RKO (cell line): ENCODE measurements at places on chromosomes 16 and 17.

- DNase-seq, result no peak
These were observed 549.1 kb downstream of the WWOX start for GRCh38 chr16:78648517-78648916.

GRCh38 chr17:17765359-17766076 is 71.3 kb downstream of the SREBF1 start:
- no peak for DNase-seq

DNA sequence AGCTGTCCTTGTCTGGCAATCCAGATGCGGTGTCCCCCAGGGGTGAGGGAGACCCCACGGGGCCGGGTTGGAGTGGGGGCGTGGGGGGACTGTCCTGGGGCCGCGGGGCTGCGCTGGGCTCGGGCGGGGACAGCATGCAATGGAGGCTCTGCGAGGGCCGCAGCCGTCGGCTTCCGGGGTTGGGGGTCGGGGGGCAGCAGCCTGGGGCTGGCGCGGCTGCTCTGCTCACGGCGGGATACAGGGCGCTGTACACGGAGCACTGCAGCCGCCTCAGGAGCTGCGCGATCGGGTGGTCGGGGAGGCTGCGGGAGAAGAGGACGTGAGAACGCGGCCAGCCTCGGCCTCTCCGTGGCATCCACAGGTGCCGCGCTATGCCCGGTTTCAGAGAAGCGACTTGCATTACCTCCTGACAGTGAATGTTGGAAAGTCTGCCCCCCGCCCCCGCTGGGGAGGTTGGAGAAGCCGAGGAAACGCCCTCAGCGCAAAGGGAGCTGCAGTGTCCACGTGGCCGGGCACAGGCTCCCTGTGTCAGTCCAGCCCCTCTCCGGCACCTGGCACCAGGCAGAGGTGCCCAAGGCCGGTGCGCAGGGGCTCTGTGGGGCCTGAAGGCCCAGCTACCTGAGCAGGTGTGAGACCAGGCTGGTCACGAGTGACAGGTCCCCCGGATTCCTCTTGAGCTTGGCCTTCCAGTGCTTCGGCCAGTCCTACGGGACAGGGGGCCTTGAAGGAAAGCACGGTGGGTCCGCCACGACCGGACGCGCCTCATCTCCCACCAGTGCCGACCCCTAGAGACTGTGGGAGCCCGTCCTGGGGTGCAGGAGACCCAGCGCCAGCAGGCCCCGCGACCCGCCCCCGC is 9.4 kb upstream of the SPATA2L start:
- no peak for DNase-seq

GRCh38 chr16:69563605-69564580 is 1.9 kb upstream of the NFAT5 start:
- peak; percentile 66 for DNase-seq

DNA sequence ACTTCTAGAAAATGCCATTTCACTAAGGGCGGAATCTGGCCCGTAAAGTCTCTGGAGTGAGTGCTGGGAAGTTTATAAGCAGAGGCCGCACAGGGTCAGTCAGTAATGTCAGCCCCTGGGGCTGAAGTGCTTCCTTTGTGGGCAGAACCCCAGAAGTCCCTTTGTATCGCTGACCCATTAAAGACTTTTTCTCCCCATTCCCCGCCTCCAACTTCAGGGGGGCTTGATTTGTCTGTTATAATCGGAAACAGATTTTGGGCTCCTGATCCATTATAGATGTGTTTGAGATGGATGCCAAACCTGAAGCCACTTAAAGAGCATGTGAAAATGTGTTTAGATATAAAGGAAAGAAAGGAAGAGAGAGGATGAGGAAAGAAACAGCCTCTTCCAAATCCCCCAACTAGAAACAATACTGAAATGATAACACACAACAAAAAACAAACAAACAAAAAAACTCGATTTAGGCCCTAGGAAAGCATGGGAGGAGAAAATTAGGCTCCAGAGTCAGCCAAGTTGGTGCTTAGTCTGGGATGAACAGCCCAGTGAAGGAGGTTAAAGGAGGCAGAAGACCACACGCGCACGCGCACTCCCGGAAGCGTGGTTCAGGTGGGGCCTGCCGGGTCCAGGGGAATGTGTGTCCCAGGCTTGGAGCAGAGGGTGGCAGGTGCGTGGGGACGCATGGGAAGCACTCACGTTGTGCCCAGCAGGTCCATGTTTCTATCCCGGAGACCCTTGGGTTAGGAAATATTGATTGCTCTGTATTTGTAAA is 27.1 kb downstream of the MSI2 start:
- no peak for DNase-seq

DNA sequence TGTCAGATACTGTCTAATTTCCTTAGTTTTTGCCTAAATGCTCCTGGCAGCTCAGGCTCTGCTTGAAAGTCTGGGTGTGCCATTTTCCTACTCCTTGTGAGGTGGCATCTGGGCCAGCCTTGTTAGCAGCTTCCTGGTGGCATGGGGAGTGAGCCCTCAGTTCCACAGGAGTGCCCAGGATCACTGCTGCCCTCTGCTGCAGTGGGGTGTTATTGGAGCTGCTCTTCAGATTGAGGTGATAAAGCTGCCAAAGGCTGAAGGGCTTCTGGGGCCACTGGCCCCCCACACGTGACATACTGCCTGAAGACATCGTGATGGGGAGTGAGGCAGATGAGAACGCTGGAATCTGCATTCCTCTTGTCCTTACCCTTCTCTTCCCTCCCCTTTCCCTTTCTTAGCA is 27.4 kb downstream of the CEP95 start:
- peak; percentile 58 for DNase-seq

DNA sequence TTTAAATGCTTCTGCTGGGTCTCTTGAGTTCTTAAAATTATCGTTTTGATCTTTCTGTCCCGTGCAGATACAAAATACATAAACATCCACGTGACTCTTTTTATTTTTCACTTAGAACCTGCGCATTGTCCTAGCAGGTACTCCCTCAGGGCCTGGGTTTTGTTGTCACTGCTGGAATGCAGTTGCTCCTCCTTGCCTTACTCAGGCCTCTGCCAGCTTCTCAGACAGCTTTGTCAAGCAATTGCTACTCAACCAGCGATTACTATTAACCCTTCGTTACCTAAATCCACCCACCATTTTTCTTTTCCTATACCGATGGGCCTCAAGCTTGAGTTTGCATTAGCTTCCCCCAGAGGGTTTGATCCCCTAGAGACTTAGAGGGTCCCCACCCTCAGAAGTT is 405.9 kb upstream of the RBFOX1 start:
- no peak for DNase-seq

DNA sequence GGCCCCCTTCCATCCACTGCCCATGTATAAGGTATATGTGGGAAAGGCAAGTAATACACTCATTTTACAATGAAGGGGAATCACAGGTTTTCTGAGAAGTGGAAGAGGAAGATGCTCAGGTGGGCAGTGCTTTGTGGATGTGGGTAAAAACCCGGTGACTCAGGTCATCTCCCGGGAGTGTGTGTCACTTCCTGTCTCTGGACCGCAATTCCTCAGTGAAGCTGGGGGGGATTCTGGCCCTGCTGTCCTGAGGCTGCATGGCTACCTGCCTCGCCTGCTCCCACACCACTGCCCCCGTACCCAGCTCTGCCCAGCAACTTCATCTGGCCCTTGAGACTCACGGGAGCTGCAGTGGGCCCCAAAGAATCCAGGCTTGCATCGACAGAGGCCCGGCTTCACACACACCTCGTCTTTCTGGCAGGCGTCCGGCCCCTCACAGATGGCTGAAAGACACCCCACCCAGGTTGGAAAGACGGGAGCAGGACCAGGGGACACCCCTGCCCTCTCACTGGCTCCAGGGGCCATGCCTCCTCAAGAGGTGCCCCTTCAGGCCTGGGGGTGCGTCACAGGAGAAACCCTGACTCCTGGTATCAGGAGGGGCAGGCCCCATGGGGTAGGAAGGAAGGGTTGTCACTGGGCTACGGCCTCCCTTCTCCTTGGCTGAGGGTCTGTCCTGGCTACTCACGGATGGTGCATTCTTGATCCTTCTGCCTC is 882 bp downstream of the SCARF1 start:
- peak; percentile 92 for DNase-seq

GRCh38 chr16:77788181-77789084 is at the start of gene VAT1L:
Gene VAT1L (plus strand): TSS chr16:77788564. CDS start chr16:77788683, 119 bp downstream.
- DNase-seq, result no peak

- DNase-seq, result no peak
These were observed 1.2 kb upstream of the MLX start for GRCh38 chr17:42565523-42566214.

DNA sequence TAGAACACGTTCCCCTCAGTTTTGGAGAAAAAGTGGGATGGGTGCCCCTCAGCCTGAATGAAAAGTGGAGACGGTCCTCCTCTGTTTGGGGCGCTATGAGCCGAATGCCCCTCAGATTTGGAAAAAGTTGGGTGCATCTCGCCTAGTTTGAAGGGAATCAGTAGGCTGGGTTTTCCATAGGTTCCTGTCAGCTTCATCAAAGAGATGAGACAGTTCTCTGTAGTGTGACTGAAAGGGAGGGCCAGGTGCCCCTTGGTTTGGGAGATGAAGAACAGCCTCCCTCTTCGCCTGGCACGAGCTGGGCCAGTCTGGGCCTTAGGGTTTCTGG is 742 bp upstream of the SLC9A5 start:
- DNase-seq, result peak; percentile 64
